Type B pancreatic cell (in vitro differentiated cells): ENCODE measurements at places on chromosomes 2 and 18. TPM values are rescaled to one million over a fixed set of nuclear protein-coding genes. Genes with fewer than 3 reads are reported as not detected.

GRCh38 chr2:173415431-173416381, 61.0 kb downstream of the CDCA7 start:
- DNase-seq, result no peak

GRCh38 chr2:135037831-135038230, 9.4 kb downstream of the MAP3K19 start:
- no peak for DNase-seq

Gene LONRF2
- 4.5 and 8.9 TPM in 2 replicates for total RNA-seq

Gene C2orf92
- total RNA-seq, result 9.0 and 11.5 TPM in 2 replicates

DNA sequence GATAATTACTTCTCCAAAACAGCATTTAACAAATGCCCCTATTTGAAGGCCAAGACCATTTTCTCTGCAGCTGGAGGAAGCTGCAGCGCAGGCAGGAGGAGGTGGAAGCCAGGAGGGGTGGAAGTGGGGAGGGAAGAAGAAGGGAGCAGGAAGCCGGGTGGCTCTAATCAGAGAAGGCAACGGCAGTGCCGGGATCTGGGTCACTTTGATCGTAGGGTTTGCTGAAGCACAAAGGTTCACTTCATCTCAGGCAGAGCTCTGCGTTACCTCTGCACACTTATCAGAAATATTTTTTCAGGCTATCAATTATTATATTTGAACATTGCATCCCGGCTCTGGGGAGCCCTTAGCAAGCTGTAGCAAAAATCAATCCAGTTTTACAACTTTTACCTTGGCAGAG, 315.8 kb upstream of the POU3F3 start:
- DNase-seq, result no peak

Gene ZBTB7C
- 13.0 and 40.9 TPM in 2 replicates for total RNA-seq

- no peak for DNase-seq
These were observed 1.8 kb upstream of the CPO start for GRCh38 chr2:206937555-206937954.

Gene C18orf54
- 3.8 and 18.4 TPM in 2 replicates for total RNA-seq

- no peak for DNase-seq
These were observed 33.3 kb downstream of the NDUFS1 start for GRCh38 chr2:206125901-206126300.

GRCh38 chr2:12416600-12416999, 300.1 kb upstream of the TRIB2 start:
- DNase-seq, result no peak

Gene ALPP
- 0.27 and 1.5 TPM in 2 replicates for total RNA-seq

Gene FTCDNL1
- 0.95 and 1.3 TPM in 2 replicates for total RNA-seq

GRCh38 chr2:220955776-220956175, 616.3 kb downstream of the EPHA4 start:
- DNase-seq, result no peak

DNA sequence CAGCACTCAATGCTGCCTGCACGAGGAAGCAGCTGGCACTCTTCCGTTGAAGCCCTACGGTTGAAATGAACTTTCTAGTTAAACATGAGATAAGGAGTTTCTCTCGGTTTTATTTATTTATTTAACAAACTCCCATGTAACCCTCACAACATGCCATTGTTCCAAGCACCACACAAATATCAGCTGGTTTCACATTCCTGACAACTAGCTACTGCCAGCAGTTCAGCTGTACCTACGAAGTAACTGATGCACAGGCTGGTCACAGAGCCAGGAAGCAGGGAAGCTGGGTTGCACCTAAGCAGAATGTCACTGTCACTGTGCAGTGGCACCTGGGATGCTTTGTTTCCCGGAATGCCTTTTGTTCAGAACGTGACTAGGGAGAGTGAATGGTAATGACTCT, 18.1 kb downstream of the TIMM21 start:
- no peak for DNase-seq

GRCh38 chr2:192983173-192983572, 788.4 kb upstream of the TMEFF2 start:
- DNase-seq, result no peak

Gene ARPC2
- 211 and 384 TPM in 2 replicates for total RNA-seq

- DNase-seq, result no peak
These were observed 573 bp downstream of the KDSR start for GRCh38 chr18:63366213-63367052.

DNA sequence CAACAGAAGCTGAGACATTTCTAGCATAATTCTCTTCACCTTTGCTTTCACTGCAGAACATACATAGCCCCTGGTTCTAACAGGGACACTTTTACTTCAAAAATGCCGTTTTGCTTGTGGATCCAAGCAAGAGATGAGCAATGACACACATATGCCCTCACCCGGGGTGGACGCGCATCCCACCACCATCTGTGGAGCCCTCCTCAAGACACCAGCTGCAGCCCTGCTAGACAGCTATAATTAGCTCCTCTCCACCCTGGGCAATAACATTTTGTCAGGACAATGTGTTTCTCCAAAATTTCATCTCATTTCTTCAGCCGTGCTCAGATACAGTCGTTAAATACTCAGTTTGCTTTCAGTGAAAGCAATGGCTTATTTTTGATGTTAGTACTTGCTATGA, 368.7 kb upstream of the RAB6C start:
- no peak for DNase-seq

- no peak for DNase-seq
These were observed 9.6 kb downstream of the SERPINB2 start for GRCh38 chr18:63897072-63897471.

Gene L3MBTL4
- total RNA-seq, result 2.2 and 4.6 TPM in 2 replicates

DNA sequence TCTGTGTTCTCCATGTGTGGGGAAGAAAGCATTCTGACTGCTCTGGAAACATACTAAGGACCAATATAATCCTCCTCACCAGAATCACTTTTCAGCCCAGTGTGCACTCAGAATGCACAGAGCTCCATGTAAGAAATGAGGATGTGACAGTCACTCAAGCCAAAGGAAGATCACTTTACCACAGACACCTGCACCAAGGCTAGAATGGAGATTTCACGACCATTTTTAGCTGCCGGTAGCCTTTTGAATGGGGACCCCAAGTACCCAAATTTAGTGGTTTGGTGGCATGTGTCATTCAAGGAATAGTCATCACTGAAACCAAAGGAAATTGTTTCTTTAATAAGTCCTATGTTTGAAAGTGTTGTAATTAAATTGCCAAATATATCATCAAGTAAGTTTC, 613.2 kb upstream of the ACVR2A start:
- DNase-seq, result no peak

DNA sequence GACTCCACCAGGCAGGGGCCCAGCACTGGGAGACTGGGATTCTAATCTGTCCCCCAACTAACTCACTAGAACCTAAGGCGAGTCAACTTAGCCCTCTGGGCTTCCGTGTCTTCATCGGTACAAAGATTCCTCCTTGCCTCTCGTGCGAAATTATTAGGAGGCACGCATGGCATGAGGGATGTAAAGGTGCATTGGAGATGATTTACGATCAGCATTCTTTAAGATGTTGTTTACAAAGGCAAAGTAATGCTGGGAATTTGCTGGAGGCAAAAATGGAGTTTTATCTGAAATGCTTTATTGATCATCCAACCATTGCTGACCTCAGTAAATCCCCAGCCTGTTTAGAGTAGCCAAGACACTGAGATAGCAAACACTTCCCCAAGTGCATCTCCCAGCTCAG, 171.8 kb upstream of the KLHL29 start:
- no peak for DNase-seq

DNA sequence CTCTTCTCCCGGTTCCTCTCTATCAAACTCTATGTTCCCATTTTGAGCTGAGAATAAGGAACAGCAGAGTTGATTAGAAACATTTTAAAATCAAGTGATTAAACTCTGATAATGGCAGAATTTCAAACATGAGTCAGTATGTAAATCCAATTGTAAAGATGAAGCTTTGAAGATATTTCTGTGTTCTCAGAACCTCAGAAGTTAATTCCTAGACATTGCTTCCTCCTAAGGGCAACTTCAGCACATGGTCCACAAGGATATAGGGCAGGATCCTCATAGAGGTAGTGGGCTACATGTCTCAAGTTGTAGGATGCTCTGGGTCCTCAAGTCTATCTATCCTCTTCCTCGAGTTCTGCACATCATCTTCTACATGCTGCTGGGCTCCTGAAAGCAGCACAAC, 46.3 kb downstream of the QPCT start:
- DNase-seq, result no peak

DNA sequence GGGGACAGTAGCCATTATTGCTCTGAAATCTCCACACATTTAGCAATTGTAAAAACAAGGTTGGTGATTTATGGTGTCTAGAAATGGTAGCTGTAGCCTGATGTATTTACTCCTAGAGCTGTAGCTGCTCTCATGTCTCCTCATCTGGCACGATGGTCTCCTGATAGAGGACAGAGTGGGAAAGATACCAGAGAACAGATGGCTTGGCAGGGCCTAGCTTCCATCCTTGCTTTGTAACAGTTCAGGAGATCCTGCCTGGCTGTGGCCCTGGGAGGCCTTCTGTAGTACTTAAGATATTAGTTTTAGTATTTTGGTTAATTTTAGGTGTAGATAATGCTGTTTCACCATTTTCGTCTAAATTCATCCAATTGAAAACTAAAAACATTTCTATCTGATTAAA, 6.7 kb downstream of the ATG16L1 start:
- DNase-seq, result no peak

- DNase-seq, result no peak
These were observed 205.1 kb downstream of the CTIF start for GRCh38 chr18:48743886-48744285.

GRCh38 chr2:6343076-6343475, 522.6 kb downstream of the CMPK2 start:
- no peak for DNase-seq

GRCh38 chr2:216478151-216478550, 20.5 kb upstream of the RPL37A start:
- DNase-seq, result no peak

DNA sequence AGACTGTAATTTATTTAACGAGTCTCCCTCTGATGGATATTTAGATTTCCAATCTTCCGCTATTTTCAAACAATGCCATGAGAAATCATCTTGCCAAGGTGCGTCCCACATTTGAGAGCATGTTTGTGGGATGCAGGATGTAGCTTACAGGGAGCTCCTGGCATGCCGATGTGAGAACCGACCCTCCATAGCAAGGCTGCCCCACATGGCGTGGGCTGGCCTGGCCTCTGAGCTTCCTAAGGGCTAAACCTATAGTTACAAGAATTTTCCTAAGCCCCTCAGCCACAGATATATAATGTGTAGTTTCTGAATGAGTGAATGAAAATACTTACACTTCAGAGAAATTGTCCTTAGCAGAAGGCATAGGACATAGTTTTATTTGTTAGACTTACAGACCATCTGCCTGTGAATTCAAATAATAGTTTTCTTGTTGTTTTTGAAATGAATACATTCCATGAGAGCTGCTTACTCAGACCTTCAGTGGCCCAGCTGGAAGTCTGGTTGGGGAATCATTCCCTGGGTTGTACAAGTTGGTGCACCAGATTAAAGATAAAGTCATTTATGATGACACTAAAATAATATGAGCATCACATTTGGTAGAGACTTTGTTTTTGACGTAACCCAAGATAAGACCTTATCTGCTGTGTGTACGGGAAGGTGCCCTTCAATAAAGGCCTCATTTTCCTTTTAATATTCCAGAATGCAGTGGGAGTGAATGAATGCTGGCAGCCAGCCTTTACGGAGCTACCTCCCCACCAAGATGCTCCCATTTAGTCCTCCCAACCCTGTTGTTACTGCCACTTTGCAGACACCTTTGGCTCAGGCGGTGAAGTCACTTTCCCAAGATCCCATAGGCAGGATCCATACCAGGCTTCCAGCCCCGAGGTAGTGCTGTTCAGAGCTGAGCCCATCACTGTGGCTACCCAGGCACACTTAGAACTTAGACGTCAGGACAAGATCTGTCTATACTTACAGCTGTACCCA, 107.1 kb downstream of the GLI2 start:
- DNase-seq, result no peak

GRCh38 chr2:162342321-162342720, 1.6 kb upstream of the GCA start:
- DNase-seq, result no peak

Gene DTNA
- total RNA-seq, result 8.6 and 23.6 TPM in 2 replicates

Gene SLC30A3
- total RNA-seq, result 0.19 and 0.53 TPM in 2 replicates

Gene SH3BP4
- total RNA-seq, result 42.6 and 49.5 TPM in 2 replicates

DNA sequence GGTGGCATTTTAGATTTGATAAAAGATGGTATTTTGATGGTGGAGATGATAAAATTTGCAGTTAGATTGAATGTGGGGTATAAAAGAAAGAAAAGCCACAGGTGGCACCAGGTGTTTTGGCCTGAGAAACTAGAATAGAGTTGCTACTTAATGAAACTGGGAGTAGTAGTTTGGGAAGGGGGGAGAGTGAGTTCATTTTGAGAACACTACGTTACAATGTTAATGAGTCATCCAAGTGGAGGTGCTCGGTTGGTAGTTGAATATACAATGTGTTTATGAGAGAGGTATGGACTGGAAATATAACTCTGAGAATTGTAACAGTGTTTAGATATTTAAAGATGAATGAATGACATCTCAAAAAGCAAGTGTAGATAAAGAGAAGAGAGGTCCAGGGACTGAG, 26.4 kb downstream of the EPG5 start:
- DNase-seq, result no peak

GRCh38 chr18:2986150-2986865, 26.6 kb downstream of the LPIN2 start:
- no peak for DNase-seq

Gene MC4R
- total RNA-seq, result 1.3 TPM in 1 of 2 replicates, not detected in the other

DNA sequence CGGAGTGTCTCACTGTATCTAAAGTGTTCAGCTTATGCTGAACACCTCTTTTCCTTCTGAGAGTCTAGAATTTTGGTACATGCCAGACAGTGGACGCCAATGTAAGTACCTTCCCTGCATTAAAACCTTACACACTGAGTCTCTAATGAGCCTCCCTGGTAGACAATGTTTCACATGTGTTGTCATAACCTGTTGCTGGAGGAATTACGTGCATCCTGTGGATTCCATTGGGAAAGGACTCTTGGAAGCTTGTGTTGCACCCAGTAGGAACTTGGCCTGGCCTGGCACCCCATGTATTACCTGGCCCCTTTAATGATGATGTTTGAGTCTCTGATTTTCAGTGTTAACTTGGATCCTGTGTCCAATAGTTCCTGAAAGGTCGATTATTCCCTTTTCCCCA, 20.5 kb downstream of the CHCHD5 start:
- no peak for DNase-seq

Gene CD302
- total RNA-seq, result 4.2 and 4.7 TPM in 2 replicates

Gene CIB4
- total RNA-seq, result not detected in 2 replicates

DNA sequence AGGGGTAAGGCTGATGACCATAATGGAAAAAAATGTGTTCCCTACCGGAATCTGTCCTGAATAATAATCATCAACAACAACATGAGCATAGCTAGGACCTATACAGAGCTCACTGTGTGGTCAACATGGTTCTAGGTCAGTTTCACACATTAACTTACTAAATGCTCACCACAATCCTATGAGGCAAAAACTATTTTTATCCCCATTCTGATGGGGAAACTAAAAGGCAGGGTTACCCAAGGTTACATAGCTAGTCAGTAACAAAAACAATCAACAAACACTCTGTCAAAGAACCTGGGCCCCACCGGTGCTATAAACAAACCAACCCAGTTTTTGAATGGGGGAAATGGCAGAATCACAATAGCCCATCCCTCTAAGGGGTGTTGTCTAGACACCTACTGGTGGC, 40.1 kb downstream of the AOX1 start:
- no peak for DNase-seq

DNA sequence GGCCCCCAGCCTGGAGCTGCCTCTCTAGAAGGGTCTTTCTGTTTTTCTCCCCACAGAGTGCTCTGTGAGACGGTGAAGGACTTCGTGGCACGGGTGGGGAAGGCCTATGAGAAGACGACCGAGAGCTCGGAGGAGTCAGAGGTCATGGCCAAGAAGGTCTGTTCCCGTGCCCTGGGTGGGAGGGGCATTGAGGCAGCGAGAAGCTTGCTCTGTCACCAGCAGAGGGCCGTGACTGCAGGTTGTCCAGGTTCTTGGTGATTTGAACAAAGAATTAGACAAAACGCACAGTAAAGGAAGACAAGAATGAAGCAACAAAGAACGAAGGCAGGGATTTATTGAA, 93.9 kb downstream of the DGKD start:
- no peak for DNase-seq
